Hair follicular keratinocyte (primary cell): ENCODE measurements at places on chromosomes 5 and 9. TPM values are rescaled to one million over a fixed set of nuclear protein-coding genes. Genes with fewer than 3 reads are reported as not detected.

Gene ODF2
- total RNA-seq: 26.6 and 44.8 TPM in 2 replicates

Gene SIMC1
- 4.5 and 6.3 TPM in 2 replicates for total RNA-seq

Gene PLPP6
- total RNA-seq: 5.3 and 5.9 TPM in 2 replicates

Gene PCDHB10
- under 0.01 and 0.04 TPM in 2 replicates for total RNA-seq

Gene DPM2
- 13.4 and 20.5 TPM in 2 replicates for total RNA-seq

Gene CMYA5
- under 0.01 TPM in 1 of 2 replicates, not detected in the other for total RNA-seq

Gene OR1N2
- total RNA-seq: not detected in 2 replicates

Gene SEMA5A
- total RNA-seq: 1.2 and 1.7 TPM in 2 replicates

Gene BRD3OS
- total RNA-seq: 10.8 and 11.3 TPM in 2 replicates
